CD4-positive, alpha-beta memory T cell (primary cell): ENCODE measurements at places on chromosomes 6 and 20.

GRCh38 chr20:19603376-19603750 lies 154.7 kb upstream of the RIN2 start:
- no peak for DNase-seq

- no peak for DNase-seq
These were observed 18.3 kb downstream of the SNX9 start for GRCh38 chr6:157841211-157841840.

DNA sequence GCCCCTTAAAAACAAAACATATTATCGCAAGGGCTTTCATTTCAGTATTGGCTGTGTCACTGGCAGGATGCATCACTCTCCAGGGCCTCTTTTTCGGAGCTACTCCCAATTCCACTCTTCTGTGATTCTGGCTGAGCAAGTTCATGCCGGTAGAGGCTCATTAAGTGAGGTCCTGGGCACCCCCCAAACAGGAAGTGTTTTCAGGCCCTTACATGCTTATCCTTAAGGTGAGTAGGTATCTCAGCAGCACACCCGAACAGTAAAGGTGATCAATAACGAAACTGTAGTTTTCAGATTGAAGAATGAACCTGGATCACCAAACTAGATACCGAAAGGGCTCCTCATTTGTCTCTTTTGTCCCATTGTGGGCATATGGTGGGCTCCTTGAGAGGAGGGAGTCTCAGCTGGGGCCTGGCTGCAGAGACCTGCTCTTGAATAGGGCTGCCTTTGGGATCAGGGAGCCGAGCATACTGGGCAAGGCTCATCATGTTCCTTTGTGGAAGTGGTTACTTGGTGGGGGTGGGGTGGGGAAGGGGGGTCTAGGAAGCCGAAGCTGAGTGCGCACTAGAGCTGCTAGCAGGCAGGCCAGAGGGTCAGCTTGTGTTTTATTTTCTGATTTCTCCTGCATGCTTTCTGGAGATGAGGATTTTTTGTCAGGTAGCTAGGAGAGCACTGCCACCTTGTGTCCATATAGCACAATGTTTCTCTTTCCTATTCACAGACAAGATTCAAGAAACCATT lies 65.2 kb downstream of the CDS2 start:
- no peak for DNase-seq

DNA sequence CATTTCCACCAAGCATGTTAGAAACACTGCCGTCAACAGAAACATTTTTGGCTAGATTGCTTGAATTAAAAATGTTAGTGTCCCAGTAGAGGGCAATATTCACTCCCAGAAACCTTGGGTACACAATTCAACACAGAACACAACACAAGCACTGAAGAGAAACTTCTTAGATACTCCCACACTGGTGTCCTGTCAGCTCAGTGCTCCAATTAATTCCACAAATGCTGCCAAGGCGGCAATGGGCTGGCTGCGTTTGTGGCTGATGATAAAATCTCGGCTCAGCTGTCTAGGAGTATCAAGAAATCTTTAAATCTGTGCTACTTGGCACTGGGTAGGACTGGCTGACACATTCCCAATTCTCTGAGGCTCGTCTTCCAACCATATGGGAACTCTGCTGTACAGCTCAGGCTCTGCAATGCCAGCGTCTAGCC lies 39.3 kb downstream of the BEND3 start:
- DNase-seq, result no peak

DNA sequence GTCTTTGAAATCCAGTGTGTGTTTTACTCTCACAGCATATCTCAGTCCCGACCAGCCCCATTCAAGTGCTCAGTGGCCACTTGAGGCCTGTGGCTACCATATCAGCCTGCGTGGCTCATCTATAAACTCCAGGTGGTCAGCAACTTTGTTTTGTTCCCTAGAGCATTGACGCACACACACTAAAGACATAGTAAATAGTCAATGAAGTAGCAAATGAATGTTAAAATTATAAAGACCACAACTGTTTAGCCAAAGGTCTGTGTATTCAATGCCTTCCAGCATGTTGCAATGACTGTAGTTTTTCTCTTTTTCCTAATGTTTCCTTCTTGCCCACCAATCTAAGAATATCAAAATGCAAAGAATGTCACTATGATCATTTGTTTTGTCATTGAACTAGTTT lies 238.2 kb upstream of the ZNF217 start:
- no peak for DNase-seq

GRCh38 chr6:155909710-155910109 lies 454.1 kb upstream of the NOX3 start:
- no peak for DNase-seq

DNA sequence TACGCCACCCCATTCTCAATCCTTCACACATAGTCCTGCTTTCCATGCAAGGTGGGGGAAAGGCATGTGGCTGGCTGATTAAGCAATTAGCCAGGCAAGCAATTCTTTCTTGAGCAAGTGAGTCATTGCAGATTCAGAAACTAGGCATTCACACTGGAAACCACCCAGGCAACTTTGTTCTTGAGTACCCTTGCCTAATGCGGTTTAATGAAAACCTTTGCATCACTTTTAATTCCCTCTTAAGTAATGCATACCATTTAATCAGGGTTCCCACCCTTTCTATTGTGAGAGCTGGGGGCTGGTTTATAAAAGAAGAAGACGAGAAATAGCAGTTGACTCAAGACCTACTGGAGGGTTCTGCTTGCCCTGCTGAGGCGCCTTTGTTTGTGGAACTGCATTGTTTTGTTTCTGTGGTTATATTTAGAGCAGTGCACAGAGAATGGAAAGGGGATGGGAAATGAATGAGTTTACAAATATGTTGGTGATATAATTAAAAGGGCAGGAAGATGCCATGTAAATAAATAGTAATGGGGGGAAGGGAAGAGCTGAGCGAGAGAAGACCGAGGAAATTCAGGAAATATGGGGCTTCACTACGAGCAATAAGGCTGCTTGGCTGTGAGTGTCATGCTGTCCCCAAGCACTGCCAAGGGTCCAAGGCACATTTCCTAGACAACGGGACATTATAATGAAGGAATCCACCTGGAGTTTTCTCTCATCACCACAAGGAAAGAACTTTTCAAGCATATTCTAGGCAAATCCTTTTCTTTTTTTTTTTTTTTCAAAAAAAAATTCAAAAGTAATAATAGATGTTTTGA lies 48.8 kb upstream of the TSHZ2 start:
- DNase-seq, result no peak

GRCh38 chr6:83199173-83199862 lies 6.2 kb downstream of the RWDD2A start:
- DNase-seq, result no peak
